H1 (cell line): ENCODE measurements at places on chromosomes 4 and X.

DNA sequence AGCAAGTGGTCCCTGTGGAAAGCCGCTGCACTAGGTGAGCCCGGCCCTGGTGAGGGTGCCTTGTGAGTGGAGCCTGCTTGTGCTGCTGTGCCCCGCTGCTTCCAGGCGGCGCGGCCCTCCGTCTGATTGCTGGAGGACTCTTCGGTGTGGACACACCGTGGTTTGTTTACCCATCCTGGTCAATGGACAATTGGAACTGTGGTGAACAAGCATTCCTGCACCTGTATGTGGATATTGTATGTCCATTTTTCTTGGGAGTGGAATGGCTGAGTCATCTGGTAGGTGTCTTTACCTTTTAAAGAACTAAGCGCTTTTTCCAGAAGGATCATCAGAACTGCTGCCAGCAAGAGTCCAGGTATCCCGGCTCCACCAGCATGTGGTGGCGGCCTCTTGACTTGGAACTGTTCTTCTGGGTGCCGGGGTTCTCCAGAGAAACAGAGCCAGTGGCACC, 15.6 kb downstream of the MAEA start:
- DNase-seq, result no peak

- DNase-seq, result no peak
These were observed 3.0 kb upstream of the PHOX2B start for GRCh38 chr4:41751449-41752061.

DNA sequence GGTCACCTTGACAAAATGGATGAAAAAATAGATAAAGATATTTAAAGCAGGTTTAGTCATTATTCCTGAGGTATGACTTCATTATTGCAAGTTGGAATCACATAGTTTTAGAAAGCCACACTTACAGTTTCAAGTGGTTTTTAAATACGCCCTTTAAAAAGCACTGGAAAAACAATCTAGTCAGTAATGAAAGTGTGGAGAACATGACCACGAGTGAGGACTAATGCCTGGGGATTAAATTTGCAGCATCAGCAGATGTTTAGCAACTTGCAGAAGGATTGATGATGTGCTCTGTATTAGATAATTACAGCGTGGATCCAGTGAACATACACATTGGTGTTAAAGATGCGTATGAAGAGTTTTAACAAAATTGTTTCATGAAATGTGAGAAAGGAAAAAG, 5.9 kb downstream of the SPARCL1 start:
- no peak for DNase-seq

DNA sequence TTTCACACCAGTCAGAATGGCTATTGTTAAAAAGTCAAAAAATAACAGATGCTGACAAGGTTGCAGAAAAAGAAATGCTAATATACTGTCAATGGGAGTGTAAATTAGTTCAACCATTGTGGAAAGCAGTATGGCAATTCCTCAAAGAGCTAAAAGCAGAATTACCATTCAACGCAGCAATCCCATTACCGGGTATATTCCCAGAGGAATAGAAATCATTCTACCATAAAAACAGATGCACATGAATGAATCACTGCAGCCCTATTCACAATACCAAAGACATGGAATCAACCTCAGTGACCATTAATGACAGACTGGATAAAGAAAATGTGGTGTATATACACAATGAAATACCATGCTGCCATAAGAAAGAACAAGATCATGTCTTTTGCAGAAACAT, 243.0 kb downstream of the STPG2 start:
- no peak for DNase-seq

- DNase-seq, result no peak
These were observed 41.9 kb upstream of the APLN start for GRCh38 chrX:129696463-129697155.

DNA sequence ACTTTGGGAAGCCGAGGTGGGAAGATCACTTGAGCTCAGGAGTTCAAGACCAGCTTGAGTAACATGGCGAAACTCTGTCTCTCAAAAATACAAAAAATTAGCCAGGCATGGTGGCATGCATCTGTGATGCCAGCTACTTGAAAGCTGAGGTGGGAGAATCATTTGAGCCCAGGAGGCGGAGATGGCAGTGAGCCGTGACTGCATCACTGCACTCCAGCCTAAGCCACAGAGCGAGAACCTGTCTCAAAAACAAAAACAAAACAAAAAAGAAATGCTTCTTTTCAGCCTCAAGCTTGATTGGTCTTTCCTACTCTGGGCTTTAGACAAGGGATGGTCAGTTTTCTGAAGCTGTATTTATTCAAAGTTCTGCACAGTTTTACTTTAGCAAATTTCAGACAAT, 15.8 kb upstream of the DHRSX start:
- no peak for DNase-seq

DNA sequence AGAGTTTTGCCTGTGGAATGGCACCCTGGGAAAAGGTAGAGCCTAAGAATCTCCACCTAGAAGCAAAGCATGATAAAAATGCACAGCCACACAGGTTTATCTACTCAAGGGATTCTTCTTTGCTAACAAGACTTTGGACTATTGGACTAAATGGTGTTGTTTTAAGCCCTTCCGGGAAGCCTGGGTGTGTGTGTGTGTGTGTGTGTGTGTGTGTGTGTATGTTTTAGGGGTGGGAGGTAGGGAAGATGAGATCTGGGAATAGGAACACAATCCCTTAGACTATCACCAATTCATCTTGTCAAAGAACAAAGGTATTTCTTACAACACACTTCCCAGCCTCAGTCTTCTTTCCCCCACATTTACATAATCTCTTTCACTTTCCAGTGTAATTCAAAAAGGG, 327.5 kb upstream of the FGF16 start:
- no peak for DNase-seq

DNA sequence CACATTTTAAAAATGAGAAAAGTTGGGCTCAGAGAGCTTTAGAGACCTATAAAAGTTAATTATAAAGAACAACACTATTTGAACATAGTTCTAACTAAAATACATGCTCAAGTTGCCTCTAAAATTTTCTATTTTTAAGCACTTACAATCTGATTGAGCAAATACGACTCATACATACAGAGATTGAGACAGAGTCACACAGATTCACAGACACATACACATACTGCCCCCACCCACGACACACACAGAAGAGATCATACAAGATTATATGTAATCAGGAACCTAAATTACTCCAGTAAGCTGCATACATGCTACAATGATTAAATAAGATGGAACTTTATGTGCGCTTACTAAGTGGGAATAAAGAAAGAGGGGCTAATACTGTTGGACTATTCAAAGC, 2.7 kb upstream of the ASB5 start:
- DNase-seq, result no peak

- DNase-seq, result peak; percentile 59
These were observed 8.5 kb downstream of the NKX3-2 start for GRCh38 chr4:13535708-13536361.

GRCh38 chr4:136699905-136700304, 832.4 kb downstream of the PCDH18 start:
- no peak for DNase-seq

DNA sequence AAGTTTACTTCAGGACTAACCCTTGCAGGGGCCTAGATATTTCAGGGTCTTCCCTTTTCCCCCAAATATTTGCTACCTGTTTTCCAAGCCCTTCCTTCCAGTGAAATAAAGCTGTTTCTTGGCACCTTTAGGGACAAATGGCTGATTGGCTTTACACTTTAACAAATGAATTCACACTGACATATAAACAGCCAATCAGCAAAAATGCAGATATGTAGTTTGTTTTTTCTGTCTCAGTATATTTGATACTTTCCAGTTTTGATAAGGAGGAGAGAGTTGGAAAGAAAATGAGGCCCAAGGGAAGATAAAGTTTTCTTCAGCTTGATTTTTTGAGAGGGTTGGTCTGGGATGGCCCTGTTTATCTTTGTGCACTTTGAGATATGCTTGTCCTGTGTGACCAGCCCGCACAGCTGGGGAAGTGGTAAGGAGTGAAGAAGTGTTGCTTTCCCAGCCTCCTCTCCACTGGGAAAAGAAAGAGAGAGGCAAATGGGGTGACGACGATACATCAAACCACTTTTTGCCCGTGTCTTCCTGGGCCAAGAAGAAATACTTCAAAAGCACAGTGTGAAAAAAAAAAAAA, 67.5 kb downstream of the MGST2 start:
- no peak for DNase-seq

GRCh38 chr4:19224820-19225219, 1026.9 kb upstream of the SLIT2 start:
- DNase-seq, result no peak

GRCh38 chr4:3266076-3266475, 17.1 kb downstream of the MSANTD1 start:
- DNase-seq, result no peak

DNA sequence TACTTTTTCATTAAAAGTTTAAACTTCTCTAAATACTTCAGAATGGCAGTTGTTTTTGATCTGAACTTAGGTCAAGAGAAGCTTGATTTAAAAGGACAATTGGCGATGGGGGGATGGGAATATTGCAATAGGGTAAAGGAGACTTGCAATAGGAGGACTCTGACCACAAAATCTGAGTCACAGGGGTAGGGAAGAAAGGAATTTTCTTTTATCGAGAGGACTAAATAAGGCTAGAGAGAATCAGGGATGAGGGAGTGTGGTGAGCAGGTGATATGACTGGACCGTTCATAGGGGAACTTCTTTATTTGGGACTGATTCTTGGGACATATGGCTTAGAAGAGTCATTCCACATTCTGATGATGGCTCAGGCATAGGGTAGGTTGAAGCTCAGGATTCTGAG, 1260.2 kb downstream of the ADGRL3 start:
- no peak for DNase-seq

DNA sequence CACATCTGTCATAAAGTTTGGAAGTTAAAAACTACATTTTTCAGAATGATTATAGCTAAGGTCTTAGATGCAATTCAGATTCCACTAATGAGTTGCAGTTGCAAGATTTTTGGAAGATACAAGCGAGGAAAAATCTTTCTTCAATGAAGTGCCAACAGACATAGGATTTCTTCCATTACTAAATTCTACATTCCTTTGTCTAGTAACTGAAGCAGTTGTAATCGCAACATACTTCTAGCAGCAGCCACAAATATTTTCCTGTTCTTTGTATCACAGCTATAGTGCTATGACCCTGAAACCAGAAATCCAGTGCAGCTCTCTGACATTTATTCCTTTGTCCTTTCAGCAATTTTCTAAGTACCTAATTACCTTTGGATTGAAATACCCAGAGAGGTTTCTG, 225.2 kb upstream of the SLIT2 start:
- no peak for DNase-seq

DNA sequence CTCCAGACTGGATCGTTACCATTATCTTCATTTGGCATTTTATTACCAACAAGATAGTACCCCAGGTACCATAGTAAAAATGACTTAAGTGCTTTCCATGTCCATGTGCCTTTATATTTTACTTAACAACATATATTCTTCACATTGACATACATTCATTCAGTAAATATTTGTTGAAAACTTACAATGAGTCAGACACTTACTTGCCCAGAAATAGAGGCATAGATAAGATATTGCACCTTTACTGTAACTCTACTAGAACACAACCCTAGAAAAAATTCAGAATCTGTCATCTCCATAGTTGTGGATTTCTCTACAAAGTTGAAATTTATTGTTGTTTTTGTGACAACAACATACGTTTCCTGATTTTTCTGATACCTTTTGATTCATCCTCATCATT, 640.6 kb downstream of the RPA4 start:
- no peak for DNase-seq

DNA sequence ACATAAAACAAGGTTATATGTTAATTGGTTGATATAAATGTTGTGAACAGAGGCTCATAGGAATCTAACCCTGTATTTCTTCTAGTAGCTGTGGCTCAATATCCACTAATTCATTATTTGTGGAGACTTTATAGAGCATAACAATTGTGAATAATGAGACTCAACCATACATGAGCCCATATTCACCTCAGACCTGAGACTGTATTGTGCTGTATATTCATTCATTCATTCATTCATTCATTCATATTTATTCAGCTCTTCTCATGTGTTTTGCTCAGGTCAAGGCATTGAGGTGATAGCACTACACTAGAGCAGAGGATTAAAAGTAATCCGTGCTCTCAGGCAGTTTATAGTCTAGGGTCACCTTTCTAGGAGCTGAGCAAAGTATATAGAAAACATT, 24.5 kb upstream of the ANXA3 start:
- DNase-seq, result no peak

DNA sequence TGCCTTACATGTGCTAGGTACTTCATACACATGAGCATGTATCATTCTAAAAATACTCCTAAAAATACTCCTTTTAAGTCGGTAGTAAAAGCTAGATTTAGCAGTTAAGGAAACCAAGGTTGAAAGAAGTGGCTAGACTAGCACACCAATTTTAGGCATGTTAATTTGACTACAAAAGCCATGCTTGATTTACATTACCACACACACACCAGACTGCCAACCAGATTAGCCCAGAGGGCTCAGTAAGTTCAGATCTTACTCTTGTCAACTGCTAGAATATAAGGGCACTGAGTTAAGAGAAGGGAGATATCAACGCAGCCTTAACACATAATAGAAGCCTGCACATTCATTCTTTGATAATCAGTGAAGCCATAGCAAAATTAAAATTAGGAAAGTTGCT, 117.9 kb downstream of the MID1IP1 start:
- DNase-seq, result no peak

DNA sequence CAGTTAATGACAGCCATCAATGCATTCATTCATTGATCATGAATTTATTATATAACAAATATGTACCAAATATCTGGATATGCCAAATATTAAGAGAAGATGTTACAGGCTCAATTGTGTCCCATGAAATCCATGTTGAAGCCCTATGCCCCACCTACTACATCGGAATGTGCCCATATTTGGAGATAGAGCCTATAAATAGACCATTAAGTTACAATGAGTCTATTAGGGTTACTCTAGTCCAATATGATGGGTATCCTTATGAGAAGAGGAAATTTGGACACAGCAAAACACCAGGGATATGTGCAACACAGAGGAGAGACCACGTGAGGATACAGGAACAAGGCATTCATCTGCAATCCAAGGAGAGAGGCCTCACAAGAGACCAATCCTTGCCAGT, 634.5 kb downstream of the DMD start:
- no peak for DNase-seq

DNA sequence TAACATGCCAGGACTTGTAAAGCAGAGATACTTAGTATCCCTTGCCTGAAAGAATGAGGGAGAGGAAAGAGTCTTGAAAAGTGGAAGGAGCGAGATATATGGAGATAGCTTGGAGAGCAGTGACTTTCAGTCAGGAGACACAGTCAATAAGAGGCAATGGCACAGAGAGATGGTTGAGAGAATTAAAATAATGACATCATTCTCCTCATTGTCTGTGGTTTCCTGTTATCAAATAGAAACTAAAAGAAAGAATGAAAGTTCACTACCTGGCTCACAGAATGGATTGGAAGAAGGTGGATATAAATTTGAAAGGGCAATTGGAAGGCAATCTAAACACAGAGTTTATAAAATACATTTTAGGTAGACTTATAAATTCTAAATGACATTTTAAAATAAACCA, 760.2 kb upstream of the AADAT start:
- no peak for DNase-seq

- no peak for DNase-seq
These were observed 277.7 kb downstream of the ARAP2 start for GRCh38 chr4:35966566-35966965.
